ENCODE measurements at places on chromosomes 3 and 15.

- DNase-seq: no peak
Observed at GRCh38 chr3:120381503-120381902, 32.3 kb upstream of the LRRC58 start.

DNA sequence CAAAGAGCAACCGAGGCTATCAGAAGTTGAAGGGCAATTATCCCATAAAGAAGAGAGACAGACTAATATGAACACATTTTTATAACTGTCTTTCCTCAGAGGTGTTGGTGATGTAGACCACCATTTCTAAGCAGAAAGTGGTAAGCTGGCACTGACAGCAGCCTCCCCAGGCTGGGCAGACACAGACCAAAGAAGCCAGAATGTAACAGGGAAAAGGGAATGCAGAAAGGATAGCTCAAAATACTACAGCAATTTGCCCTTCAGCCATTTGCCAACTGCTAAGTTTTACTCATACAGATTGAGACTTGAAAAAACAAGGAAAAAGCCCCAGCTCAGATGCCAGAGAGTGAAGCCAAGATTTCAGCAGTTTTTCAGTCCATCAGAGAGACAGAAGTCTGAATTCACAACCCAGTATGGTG is 73.5 kb upstream of the ABI3BP start:
- no peak for DNase-seq

DNA sequence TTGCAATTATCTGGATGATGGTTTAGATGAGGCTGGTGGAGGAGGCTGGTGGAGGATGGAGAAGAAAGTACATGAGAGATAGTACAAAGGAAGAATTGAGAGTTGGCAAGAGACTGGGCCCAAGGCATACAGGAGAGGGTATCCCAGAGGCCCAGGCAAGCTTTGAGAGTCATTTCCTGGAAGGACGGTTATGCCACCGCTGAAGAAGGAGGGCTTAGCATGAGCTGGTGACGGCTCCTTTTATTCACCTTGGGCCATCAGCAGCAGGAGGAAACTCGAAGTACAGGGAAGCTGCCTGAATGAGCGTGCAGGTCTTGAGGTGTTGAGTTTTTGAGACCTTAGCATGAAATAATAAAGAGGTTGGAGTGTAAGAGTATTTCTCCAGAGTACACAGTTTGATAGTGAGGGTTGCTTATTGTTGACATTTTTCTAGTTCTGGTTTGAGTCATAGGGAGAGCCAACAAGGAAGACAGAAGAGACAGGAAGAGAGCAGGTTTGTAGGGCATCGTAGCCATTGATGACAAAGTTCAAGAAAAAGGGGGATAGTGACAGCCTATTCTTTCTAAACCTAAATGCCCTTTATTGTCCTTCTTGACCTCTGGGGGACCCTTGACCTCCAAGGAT is 13.8 kb downstream of the THSD4 start:
- DNase-seq: no peak

DNA sequence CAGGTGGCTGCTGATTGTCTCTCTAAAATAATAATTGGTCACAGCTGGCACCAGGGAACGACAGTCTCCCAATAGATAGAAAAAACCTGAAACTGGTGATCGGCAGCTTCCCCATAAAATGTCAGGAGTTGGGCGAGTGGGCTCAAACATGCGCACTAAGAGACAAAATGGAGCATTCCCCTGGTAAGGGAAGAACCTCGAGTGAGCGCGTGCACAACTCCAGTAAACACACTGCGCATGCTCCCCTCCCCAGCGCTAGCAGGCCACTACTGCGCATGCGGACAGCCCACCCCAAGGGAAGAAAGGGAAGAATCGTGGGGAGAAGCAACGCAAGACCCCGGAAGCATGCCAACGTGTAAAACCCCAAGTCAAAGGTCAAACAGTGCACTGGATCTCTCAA is 7.7 kb upstream of the STARD5 start:
- DNase-seq: no peak

DNA sequence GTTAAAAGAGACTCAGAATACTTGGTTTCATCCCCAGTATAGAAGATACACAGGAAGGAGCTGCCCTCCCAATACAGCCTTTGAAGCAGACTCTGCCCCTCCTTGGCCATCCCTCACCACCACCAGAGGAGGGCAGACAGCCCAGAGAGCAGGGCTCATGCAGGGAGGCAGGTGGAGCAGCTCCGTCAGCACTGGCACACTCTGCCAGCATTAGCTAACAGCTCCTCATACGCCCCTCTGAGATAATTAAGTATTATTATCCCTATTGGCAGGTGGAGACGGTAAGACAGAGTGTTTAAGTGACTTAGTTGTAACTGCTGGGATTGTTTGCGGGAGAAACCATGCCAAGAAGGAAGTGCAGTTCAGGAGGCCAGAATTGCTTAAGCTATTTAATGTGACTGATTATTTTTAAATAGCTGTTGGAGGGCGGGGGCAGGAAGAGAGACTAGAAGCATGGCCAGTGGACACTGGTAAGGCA is 434.0 kb downstream of the EPHB1 start:
- no peak for DNase-seq

GRCh38 chr3:98003306-98003969 is 31.2 kb upstream of the RIOX2 start:
- DNase-seq: no peak

GRCh38 chr15:72380743-72381142 is 4.9 kb upstream of the HEXA start:
- no peak for DNase-seq

DNA sequence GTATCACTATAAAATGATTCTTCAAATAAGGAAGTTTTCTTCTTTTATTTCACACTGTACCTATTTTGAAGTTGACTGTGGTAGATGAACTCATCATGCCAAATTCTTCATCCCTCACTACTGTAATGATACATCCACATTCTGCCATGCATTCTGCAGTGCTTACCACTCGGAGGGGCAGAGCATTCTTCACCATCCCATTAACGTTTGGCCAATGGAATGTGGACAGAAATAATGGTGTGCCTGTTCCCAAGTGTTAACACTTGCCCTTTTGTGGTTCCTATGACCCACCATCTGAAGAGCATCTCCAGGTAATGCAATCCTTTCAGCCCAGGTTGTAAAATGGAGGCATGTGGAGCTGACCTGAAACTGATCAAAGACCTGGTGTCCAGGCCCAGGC is 18.6 kb downstream of the GOLIM4 start:
- no peak for DNase-seq

DNA sequence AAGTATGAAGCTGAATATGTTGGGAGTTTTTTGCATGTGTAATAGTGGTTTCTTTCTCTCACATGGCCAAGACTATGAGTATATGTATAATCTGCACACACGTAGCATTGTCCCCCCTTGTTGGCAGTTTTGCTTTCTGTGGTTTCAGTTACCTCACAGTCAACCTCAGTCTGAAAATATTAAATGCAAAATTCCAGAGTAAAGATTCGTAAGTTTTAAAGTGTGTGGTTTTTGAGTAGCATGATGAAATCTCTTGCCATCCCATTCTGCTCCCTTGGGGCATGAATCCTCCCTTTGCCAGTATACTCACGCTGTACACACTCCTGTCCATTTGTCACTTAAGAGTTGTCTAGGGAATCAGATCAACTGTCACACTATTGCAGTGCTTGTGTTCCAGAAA is 742.0 kb upstream of the CCDC54 start:
- DNase-seq: no peak

GRCh38 chr3:78154521-78155186 is 1114.8 kb downstream of the ROBO2 start:
- no peak for DNase-seq

- DNase-seq: no peak
Observed at GRCh38 chr15:33330931-33331330, 20.2 kb downstream of the RYR3 start.

DNA sequence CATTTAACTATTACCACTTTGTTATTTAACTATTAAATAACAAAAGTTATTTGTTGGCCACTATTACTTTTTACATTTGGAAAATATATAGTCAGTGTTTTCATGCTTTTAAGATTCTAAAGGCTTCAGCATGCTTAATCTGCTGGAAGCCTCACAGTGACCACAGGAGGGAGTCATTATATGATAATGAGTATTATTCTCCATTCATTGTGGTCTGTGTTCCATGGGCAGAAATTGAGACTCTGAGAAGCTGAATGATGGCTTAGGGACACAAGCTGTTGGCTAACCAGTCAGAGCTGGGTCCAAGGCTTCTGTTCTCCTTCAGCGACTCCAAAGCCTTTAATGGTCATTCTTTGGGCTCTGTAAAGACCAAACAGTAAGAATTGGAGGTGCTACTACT is 64.7 kb downstream of the BFSP2 start:
- DNase-seq: no peak

DNA sequence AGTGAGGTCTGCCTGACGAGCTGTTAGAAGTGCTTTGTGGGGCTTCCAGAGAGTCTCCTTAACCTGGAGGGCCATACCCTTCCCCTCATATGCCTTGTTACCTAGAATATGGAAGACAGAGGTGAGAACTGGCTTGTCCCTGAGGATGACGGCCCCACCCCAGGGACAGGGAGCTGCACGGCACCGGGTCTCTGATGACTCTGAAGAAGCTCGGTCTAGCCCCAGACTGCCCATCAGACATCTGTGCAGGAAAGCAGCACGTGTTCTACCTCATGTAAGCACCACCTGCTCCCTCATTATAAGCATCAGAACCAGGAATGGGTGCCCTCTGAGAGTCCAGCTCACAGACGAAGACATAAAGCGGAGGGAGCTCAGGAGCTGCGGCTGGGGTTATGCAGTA is 18.0 kb downstream of the MYO5C start:
- DNase-seq: no peak

- no peak for DNase-seq
Observed at GRCh38 chr3:104411757-104412156, 955.0 kb upstream of the ALCAM start.

DNA sequence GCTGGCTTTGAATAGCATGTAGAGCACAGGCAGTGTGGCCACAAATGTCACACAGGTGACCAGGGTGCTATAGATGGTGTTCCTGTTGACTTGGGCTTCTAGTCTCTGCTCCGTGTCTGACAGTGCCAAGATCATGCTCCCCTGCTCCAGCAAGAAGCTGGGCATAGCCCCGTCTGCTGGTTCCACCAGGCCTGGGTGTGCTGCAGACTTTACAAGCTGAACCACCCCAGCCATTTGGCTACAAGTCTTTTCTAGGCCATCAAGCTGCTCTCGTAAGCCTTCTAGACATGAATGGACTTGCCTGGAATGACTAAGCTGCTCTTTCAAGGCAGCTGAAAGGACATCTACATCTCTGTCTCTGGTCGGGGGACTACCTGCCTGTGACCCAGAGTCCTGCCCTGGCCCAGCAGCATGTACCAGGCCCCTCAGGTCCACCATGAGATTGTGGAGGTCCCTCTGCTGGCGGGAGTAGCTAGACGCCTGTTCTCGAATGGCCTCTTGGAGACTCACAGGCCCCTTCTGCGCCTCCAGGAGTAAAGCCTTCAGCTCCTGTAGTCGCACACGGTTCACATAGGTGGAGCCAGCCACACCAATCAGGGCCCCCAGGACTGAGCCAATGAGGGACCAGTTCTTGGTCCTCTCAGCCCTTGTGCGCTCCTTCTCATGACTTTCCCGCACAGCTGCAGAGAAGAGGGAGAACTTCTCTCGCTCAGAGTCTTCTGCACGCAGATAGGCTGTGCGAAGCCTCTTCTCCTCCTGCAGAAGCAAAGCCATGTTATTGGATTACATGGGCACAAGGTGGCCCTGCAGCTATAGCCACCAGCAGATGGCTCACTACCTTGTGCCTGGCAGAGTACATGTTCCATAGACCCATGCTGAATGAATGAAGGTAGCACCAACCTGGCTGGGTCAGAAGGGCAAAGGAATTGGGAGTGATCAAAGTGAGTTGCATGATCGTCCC is 2.8 kb upstream of the PLXNB1 start:
- DNase-seq: no peak

DNA sequence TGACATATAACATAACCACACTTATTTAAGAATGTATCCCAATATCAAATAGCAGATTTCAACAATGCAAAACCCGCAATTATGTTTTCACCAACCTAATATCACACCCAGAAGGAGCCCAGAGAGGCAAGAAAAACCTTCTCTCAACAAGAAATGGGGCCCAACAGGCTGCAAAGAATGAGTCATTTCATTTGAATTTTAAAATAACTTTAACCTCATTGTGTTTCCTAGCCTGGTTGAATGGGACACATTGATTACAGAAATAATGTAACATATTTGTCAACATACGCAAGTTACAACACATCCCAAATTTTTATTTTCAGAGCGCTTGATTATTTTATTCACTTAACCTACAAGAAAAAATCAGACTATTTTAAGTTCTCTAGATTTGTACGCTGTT is 365.1 kb upstream of the SLCO3A1 start:
- DNase-seq: no peak

DNA sequence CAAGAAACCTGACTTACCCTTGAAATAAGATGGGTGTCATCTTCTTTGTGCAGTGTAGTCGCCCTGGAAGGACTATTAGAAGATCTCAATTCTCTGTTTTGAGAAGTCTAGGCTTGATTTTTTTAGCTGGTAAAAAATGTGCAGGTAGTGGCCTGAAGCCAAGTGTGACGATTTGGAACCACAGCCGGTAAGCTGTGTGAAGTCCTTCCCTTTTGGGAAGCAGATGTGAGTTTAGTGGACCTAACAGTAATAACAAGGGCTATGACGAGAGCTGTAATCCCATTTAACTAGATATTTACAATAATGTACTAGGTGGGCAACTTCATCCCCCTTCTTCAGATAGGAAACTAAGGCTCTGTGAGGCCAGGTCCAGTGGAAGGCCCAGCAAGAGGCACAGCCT is 81.7 kb upstream of the MYZAP start:
- DNase-seq: no peak

DNA sequence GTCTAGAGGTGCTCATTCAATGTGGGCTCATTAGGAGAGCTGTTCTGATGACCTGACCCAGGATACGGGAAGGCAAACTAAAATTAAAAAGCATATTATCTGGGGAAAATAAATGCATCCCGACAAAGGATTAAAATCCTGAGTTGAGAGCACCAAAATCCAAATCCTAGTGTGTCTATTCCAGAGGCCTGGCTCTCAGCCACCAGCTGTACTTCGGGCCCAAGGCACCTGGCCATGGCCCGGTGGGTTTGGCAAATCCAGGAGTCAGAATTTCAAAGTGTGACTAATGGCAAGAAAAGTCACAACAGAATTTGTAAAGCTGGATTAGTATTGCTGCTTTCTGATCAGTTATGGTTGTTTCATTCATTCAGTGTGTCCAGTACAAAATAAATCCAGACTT is 2.6 kb upstream of the LYSMD4 start:
- no peak for DNase-seq

- DNase-seq: no peak
Observed at GRCh38 chr3:122992676-122993075, 34.9 kb downstream of the SEMA5B start.

DNA sequence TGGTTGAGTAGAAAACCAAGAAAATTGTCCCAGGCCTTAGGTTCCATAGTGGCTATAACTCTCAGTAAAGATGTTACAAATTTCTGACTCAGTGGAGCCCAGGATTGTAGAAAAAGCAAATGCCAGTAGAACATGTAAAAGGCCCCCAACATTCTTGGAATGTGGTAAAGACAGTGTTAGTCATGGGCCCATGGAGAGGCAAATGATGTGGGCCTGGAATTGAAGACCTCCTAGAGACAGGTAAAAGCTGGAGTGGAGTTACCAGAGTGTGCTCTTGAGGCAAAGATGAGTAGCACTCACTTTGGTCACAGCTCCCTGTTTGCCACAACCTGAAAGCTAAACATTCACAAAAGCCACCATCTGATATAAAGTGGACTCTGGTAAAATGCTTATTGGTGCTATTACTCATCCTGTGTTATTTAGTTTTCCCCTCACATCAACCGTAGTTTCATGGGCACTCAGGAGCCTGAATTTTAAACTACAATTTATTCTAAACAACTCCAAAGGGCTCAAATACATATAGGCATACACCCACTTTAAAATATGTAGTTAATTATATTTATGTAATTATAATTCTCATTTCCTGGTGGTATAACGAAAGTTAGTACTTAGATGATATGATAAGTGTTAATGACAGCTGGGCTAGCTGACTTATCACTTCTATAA is 359.6 kb upstream of the NECTIN3 start:
- DNase-seq: no peak

Data from activated naive CD8-positive, alpha-beta T cell treated with anti-CD3 and anti-CD28 coated beads, Interleukin-2, amount 50 U/mL, for 16 hours (primary cell).